ENCODE measurements at places on chromosomes 4 and X.

DNA sequence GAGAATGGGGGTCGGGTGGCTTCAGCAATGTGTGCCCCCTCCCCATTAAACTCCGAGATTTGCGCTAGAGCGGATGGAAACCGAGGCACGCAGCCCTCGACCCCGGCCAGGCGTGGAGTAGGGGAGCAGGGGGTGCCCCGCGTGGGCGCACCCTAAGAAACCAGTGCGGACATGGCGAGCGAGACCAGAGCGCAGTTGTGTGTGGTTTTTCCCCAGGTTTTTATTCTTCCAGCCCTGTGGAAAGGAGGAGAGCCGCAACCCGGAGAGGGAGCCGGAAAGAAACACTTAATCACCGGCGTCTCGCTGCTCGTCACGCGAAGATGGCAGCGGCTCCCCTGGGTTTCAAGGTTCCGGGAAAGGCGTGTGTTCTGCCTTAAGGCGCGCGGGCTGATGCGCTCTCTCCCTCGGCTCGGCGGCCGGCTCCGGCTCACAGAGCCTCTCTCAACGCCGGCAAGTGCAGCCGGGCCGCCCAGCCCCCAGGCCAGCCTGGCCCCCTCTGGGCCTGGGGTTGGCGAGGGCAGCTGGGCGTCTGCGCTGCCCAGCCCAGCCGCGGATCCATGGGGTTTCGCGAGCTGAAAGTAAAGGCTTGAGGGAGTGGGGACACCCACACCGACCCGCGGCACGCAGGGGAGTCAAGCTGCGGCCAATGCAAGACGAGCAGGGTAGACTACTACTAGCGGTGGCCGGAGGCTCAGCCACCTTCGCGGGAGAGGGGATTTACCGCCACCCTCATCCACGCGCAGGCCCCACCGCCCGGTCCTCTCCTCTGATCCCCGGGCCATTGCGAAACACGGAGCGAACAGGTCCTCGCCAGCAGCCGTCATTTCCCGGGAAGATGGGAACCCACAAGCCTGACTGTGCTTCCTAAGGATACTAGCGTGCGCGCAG is 74.0 kb upstream of the BCOR start:
- DNase-seq, result peak; percentile 12

- no peak for DNase-seq
Observed at GRCh38 chrX:153813161-153813560, 17.2 kb downstream of the PDZD4 start.

GRCh38 chrX:85903692-85904471 is 143.5 kb downstream of the CHM start:
- no peak for DNase-seq

DNA sequence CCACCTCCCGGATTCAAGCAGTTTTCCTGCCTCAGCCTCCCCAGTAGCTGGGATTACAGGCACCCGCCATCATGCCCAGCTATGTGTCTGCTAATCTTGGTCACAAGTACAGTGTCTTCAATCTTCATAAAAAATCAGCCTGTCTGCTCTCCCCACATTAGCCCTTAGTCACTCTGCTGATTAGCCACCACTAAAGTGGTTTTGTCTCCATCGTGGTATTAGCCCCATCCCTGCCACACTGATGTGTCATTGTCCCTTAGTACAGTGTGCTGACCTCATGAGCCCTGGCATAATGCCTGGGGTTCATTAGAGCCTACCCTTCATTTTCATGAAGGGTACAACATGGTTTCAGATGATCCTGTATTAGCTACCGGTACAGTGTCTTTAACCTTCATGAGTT is 49.9 kb downstream of the ZNF157 start:
- DNase-seq, result no peak

GRCh38 chr4:160928482-160928881 is 1235.3 kb downstream of the FSTL5 start:
- DNase-seq, result no peak

- no peak for DNase-seq
Observed at GRCh38 chr4:123776267-123776666, 379.7 kb downstream of the SPRY1 start.

DNA sequence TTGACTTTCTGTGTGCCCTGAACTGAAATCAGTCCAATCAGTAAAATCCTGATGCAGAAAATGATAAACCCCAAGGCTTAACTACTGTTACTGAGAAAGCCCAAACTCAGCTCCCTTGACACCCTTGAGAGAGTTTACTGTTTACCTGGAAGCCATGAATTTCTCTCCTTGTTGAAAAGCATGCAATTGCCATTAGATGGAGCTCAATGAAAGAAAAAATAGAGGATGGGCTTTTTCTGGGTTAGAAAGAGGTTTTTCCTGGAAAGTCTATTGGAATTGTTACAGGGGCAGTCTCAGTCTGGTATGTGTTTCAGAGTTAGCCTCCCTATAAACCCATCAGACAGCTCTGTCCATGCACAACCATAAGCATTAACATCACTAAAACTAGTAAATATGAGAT is 66.4 kb upstream of the C4orf54 start:
- DNase-seq, result no peak

Data from LoVo (cell line).